ENCODE measurements at places on chromosomes 16 and 17. TPM values are rescaled to one million over a fixed set of nuclear protein-coding genes. Genes with fewer than 3 reads are reported as not detected.

The NSF gene
- 28.9 TPM for total RNA-seq

DNA sequence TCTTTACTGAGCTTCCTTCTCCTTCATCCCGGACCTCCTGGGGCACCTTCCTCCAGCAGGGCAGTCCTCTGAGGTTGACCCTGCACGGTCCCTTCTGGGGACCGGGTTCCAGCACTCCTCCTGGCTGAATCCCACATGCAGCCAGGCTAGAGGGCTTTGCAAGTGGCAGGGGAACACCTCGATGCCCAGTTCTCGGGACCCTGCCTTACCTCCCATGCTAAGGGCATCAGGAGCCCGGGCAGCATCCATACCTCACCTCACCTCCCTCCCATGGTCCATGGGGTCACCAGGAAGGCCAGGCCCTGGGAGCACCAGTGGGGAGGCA lies 81.1 kb downstream of the NT5M start:
- DNase-seq = no peak

GRCh38 chr17:48621410-48622392 lies 4.5 kb downstream of the HOXB9 start:
- no peak for DNase-seq

DNA sequence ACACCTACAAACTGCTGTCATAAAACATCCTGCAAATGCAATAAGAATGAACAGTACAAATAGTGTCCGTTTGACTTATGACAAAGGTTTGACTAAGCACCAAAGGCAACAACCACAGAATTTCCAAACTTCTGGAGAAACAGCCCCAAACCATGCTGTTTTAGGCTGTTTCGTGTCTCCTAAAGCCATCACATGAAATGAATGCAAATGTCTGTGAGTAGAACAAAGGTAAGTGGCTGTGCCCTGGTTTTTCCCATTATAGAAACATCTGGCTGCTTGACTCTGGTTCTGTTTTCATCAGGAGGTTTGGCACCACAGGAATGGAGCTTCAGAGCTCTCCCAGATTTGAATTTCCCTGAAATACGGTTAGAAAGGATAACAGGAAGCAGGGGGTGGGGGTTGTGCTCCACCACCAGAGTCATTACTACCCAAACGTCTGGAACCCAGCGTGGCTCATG lies 4.6 kb upstream of the EMP2 start:
- no peak for DNase-seq

GRCh38 chr16:66740010-66740409 lies 11.4 kb downstream of the DYNC1LI2 start:
- no peak for DNase-seq

DNA sequence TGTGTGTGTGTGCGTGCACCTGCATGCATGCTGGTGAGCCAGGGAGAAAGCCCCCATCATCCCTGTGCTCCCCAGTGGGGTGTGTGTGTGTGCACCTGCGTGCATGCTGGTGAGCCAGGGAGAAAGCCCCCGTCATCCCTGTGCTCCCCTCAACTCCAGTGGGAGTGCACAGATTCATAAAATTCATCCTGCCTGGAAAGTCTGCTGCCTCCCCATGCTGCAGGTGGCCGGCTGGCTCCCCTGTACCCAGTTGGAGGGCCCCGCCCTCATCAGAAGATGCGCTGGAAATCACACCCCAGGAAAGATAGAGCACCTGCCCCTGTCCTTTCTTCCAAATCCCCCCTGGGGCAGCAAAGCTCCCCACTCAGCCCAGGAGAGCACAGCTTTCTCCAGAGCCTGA lies 84.8 kb upstream of the DOC2B start:
- DNase-seq = no peak

The KRTAP1-5 gene
- not detected for total RNA-seq

DNA sequence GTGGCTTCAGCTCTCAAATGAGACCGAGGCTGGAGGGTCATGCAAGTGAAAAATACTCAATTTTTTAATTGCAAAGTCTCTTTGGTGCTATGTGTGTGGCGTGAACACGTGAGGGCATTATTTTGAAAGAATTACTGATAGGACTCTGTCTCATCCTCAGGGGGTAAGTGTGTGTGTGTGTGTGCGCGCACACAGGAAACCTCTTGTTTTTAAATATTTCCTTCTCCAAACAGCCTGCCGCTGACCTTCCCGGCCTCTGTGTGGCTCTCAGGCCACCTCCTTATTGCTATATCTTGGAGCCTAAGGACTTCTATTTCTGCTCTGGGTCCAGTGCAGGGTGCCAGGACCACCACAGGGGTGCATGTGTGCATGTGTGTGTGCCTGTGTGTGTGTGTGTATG lies 99.7 kb downstream of the CMIP start:
- no peak for DNase-seq

The ITGAL gene
- 3.1 TPM for total RNA-seq

The CD300H gene
- not detected for total RNA-seq

The VTN gene
- total RNA-seq = 8.7 TPM

DNA sequence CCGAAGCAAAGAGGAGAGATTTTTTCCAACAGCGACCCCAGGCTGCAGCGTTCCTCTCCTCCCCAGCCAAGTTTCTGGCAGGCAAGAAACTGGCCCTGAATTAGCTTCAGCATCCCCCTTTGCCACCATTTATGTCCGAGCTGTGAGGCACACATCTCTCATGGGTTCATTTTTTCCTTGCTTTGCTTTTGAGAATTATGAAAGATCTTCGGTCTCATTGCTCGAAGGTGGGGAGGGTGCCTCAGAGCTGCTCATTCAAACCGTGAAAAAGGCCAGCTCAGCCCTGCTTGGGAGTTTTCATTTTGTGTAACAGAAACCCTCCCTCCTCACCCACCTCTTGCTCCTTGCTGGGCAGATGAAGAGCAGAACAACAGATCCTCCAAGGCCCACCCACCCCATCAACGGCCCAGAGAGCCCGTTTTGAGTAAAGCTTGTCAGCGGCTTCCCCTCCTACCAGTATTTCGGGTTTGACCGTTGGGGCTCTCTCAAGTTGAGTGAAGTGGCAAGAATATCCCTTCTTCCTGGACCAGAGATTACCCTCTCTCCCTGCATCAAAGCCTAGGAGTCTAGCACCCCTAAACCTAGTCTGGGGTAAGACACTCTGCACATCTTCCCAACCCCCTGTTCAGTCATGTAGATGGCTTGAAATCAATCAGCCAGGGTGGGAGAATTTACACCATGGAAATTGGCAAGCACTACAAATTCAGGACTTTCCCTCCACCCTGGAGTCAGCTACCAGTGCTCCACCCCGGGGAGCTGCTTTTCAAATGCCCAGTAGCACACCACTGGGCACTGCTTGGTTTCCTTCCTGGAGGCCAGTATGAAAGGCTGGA lies 1.8 kb downstream of the CCR7 start:
- no peak for DNase-seq
